Skeletal muscle cell (primary cell): ENCODE measurements at places on chromosomes 16 and 17.

DNA sequence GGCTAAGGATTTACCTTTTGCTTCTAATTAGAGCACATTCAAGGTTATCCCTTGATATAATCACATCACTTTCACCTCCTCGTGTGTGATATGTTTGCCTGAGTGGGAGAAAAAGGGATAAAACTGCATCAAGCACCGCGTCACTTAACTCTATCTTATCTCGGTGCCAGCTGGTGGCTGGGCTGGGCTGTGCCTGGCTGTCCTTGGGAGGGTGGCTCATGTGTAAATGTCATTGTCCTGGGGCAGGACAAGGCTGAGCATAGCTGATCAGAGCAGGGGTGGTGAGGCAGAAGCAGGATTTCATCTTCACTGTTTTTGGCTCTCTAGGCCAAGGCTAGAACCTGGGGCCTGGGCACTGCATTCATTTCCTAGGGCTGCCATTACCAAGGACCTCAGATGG, 105.3 kb downstream of the RAP1GAP2 start:
- DNase-seq: no peak

DNA sequence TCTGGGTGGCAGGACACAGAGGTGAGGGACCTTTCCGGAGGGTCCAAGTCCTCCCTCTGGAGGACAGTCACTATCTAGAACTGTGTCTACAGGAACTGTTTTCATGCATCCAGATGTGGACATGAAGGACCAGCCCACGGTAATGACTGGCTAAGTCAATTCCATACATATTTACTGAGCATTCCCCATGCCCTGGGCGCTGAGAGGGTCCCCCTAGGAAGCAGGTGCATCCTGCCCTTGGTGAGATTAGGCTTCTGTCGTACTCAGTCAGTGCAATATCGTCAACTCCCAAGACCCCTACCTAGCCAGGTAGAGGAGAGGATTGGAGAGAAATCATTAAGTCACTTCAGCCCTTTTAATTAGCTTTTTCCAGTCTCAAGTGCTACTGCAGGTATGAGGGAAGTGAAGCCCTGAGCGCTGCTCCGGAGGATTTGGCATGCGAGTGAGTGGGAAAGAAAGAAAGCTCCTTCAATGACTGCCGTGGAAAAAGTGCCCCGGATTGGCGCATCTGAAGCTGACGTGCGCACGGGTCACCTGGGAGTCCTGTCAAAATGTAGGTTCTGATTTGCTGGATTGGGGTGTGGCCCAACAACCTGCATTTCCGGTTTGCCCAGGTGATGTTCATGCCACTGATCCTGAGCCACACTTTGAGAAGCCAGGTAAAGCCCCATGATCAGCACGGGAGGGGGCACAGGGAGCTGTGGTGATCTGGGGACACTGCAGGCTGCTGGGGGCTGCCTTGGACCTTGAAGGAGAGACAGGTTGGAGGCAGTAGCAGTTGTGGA, 367.4 kb upstream of the TNRC6C start:
- no peak for DNase-seq

DNA sequence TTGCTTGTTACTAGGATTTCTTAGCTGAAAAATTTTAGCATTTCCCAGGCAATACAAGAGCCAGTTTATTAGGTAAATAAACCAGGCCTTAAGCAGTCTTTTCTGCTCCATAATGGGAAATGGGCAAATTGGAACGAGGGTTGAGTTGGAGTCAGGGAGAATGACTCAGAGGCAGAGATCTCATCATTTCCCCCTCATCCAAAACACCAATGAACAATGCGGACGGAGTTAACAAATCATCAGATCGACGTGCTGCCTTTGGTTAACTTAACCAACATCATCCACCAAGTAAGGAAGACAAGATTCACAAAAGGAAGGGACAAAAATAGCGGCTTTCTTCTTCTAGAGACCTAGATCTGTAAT, 243.5 kb downstream of the STX8 start:
- no peak for DNase-seq

DNA sequence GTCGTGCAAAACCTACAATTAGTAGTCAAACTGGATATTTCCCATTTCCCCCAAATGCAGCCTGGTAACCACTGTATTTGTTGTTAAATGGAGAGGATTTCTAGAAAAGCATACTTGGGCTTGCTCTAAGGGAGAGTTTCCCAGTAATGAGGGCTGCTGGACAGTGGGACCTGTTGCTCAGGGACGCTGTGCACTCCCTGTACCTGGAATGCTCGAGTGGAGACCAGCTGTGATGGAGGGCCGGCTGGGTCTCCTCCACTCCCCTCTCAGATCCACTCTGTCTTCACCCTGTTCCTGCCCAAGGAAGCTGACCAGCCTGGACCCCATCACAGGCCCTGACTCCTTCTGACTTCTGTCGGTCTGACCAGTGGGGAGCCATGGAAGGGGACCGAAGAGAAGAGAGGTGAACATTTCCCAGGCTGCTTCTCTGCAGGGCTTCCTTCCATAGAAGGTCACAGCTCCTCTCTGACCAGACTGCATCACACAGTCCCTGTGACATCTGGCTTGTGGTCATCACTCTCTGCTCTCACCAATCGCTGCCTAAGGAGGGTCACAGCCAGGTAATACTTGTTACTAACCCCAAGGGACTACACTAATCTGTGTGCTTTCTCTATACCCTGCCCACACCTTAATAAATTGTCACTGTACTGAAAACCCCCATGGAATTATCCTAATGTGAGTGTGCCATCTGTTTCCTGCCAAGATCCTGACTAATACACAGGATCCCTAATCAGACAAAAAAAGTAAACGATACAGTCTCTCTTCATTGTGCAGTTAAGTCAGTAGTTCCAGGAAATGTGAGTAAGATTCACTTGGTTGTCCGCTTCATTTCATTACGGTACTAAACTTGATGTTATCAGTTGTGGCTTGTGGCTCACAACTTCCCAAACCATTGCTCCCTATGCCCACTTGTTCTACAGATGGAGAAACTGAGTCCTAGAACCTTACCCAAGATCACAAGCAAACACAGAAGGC, 102.4 kb downstream of the CCT6B start:
- DNase-seq: no peak

- DNase-seq: no peak
These were observed 424.5 kb upstream of the CDH11 start for GRCh38 chr16:65546353-65546791.
